ENCODE measurements at places on chromosomes 7 and 10.
A peak's percentile ranks its signal among the peaks of the same experiment; 100 is the strongest.

DNA sequence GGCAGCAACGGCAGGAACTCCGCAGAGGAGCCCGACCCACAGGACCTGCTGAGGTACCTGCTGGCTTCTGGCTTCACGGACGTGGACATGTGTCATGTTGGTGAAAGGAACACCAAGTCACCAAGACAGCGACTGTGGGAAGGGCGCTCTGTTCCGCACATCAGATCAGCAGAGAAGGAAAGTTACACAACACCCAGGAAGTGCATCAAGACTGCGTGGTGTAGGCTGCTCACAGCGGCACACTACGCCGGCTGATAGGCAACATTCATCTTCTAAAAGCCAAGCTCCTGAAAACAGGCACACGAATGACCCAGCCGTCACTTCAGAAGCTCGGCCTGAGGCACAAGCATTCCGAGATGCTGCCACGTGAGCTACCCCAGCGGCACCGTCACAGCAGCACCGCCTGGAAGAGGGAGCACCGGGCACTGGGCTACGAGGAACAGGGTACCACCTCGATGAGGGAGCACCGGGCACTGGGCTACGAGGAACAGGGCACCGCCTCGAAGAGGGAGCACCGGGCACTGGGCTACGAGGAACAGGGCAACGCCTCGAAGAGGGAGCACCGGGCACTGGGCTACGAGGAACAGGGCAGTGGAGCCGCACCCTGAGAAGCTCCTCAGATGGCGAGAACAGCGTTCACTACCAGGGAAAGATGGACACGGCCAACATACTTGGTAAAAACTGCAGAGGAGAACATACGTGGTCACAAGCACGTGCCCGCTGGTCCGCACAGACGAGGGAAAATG, 86.7 kb downstream of the MAD1L1 start:
- no peak for DNase-seq

GRCh38 chr7:5662828-5663227, 118.6 kb downstream of the RNF216 start:
- DNase-seq: no peak

DNA sequence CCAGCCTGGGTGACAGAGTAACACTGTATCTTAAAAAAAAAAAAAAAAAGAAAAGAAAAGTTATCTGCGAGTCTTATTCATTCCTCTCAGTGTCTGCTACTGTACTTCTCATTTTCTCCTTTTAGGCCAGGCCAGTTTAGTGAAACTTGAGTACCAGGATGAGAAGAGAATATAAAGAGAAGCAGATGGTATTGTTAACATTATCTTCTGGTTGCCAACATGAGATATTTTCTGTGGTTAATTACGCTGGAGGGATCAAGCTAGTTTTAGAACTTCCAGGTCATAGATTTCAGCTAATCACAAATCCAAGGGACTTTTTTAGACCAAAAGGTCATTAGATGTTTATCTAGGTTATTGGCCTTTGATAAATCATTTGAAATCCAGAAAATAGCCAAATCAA, 252.6 kb upstream of the SMIM30 start:
- no peak for DNase-seq

DNA sequence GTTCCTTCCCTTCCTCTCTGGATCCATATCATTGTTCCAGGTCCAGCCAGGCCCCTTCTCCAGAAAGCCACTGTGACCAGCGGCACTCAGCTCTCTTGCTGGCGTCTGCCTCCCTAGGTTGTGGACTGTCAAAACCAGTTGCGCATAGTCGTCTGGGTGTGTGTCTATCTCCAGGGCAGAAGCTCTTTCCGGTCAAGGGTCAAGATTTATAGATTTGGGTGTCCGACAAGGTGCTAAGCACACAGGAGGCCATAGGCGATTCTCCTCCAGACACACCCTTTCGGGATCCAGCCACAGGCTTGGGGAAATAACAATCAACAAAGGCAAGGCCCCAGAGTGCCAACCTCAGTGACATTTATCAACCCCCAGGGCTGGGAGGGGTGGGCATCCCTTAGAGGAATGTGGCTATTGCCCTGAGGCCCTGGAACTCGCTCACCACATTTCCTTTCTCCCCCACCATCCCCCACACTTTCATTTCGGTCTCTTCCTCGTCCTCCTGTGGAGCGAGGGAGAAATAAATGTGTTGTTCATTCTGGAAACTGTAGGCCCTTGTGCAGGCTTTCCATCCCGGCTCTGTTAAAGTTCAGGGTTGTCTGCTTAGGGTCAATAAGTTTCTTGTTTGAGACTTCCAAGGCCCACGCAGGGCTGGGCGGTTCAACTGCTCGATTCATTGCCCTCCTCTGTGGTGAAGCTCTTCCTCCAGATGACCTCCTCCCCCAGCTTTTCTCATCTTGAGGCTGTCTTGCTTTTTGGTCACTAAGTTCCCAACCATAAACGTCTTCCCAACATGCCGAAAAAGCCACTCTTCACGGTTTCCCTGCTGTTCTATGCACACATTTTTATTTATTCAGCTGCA, 57.9 kb downstream of the AFAP1L2 start:
- DNase-seq: no peak

GRCh38 chr7:149245244-149245643, 5.8 kb downstream of the ZNF212 start:
- no peak for DNase-seq

DNA sequence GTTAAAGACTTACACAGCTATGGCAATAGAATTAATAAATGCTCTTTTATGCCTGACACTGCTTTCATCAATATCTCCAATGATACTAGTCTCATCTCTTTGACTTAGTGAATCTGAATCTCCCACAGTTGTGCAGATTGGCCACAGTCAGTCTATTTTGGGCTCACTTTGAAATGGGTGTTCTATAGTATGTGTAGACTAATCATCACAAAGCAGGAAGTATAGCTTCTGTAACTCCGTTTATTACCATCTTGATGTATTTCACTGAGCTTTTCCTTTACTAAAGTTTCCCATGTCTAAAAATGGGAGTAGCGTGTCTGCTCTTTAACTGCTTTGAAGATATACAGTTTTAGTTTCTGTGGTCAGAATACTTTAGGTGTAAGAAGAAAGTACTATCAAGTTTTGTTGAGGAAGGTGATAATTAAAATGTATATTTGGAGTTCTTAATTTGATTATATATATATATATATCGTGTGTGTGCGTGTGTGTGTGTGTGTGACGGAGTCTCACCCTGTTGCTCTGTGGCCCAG, 70.1 kb downstream of the ST7 start:
- DNase-seq: no peak

DNA sequence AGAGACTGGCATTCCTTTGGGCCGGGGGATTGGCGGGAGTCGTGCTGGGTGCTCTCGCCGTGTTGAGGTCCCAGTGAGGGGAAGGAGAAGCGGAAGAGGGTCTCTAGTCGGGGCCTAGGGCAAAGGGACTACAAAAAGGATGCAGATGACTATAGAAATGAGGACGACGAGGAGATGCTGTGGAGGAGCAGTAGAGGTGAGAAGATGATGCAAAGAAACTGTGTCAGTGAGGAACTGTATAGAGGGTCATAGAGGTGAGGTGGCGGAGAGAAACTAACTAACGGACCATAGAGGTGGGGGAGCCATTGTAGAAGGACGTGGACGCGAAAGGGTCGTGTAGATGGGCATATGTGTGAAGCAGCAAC, 324 bp downstream of the TWNK start:
- DNase-seq: no peak

DNA sequence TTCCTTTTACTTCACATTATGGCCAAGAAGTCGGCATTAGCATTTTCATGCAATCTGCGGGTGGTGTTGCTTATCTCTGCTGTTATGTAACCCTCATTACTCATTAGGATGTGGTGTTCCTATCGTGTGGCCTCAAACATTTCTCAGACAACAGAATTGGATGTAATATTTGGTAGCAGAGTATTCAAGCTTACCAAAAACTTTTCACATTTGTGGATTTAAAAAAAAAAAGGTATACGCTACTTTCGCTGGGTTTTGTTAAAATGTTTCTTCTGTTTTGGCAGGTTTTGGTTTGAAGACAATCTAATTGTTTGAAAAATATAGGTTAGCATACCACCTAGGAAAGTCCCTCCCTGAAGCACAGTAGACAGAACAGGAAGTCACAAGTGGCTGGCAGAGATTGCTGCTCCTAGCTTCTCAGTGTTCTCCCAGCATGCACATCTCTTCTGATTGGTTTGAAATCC, 128.8 kb downstream of the GATA3 start:
- DNase-seq: peak; percentile 70

DNA sequence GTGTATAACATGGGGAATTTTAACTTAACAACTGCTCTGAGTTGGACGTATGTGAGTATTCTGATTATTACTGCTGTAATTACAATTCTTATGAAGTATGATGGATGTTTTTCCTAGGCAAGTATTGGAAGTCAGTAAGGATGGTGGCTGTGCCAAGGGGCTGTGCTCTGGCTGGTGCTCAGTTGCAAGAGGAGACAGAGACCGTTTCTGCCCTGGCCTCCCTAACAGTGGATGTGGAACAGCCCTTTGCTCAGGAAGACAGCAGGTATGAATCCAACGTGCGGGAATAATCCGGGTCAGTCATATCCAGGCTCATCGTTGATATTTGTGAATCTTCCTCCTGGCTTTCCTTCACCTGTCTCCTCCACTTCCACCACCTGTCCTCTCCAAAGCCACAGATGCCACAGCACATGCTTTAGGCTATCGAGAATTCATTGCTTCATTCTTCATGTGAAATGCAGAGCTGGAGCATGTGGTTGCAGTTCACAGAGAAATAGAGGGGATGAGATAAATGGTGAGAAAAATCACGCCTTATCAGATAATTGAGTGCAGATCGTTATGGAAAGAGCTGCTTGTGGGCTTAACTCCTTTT, 141.7 kb downstream of the TWIST1 start:
- no peak for DNase-seq

Measured in hematopoietic multipotent progenitor cell treated with erythropoietin and hydrocortisone succinate and interleukin-3 and kit ligand, for 4 days (in vitro differentiated cells).